Diencephalon (tissue), 1 donor: ENCODE measurements at places on chromosomes 4 and X. TPM values are rescaled to one million over a fixed set of nuclear protein-coding genes. Genes with fewer than 3 reads are reported as not detected.

Gene ADGRA3
- total RNA-seq = 59.7 TPM

Gene AKAP14
- total RNA-seq = 5.1 TPM

Gene CENPE
- 8.3 TPM for total RNA-seq

Gene LONRF3
- total RNA-seq = 3.7 TPM

Gene ASB5
- total RNA-seq = 0.46 TPM

Gene DOCK11
- total RNA-seq = 40.1 TPM

Gene AFM
- not detected for total RNA-seq

Gene MYOZ2
- 1.8 TPM for total RNA-seq

Gene CNKSR2
- total RNA-seq = 54.7 TPM

Gene VGLL1
- not detected for total RNA-seq

Gene SLC2A9
- 5.3 TPM for total RNA-seq

Gene SPANXC
- total RNA-seq = not detected

Gene G3BP2
- 344 TPM for total RNA-seq

Gene SPP1
- 401 TPM for total RNA-seq
